Testis (tissue), 5 donors: ENCODE measurements at places on chromosomes 7 and 10.

GRCh38 chr10:42988517-42989395 is 88.1 kb upstream of the RET start:
- peak; percentile 91 for DNase-seq

- DNase-seq, result no peak
Observed at GRCh38 chr7:138207555-138207971, 131.3 kb downstream of the AKR1D1 start.

DNA sequence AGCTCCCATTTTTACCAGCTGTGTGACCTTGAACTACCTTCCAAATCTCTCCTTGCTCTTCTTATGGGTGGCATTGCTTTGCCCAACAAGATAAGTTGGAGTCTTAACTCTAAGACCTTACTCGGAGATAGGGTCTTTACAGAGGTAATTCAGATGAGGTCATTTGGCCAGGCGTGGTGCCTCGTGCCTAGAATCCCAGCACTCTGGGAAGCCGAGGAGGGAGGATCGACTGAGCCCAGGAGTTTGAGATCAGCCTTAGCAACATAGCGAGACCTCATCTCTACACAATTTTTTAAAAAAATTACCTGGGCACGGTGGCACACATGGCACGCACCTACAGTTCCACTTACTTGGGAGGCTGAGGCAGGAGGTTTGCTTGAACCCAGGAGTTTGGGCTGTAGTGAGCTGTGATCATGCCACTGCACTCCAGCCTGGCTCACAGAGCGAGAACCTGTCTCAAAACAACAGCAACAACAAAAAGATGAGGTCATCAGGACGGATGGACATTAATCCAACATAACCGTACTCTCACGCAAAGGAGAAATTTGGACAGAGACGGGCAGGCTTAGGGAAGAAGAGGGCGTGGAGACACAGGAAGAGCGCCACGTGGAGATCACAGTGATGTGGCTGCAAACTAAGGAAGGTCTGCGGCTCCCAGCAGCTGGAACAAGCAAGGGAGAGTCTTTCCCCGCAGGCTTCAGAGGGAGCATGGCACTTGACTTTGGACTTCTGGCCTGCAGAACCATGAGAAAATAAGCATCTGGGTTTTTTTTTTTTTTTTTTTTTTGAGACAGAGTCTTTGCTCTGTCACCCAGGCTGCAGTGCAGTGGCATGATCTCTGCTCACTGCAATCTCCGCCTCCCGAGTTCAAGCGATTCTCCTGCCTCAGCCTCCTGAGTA is 122.3 kb upstream of the CARD11 start:
- DNase-seq, result no peak

GRCh38 chr10:47376522-47377220 is 7.4 kb downstream of the ZNF488 start:
- no peak for DNase-seq

DNA sequence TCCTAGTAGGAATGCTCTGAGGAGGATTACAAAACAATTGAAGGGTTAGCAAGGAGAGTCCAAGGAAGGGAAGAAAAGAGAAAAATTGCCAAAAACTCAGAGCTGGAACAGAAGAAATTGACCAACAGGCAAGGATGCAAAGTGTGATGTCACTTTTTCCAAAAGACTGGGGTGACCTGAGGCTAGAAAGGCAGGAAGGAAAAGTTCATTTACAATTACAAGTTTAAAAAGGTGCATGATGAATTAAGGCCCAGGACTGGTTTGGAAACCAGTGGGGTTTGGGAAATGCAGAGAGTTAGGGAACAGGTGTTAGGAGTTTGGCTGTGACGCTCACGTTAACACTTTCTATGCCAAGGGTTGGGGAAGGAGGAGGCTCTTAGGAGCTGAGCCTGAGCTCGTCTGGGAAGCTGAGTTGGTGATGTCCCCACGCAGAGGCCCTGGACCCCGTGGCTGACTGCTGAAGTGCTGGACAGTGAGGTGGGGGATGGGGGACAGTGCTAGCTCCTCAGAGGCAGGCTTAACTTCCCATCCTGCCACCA is 92.6 kb upstream of the PODXL start:
- DNase-seq, result no peak

GRCh38 chr7:126378642-126379041 is 874.1 kb downstream of the GRM8 start:
- DNase-seq, result no peak

- no peak for DNase-seq
Observed at GRCh38 chr7:29499932-29500331, 63.7 kb upstream of the PRR15 start.

- DNase-seq, result no peak
Observed at GRCh38 chr7:129746857-129747529, 135.5 kb downstream of the NRF1 start.

- DNase-seq, result no peak
Observed at GRCh38 chr7:129975309-129975708, 22.5 kb upstream of the UBE2H start.

DNA sequence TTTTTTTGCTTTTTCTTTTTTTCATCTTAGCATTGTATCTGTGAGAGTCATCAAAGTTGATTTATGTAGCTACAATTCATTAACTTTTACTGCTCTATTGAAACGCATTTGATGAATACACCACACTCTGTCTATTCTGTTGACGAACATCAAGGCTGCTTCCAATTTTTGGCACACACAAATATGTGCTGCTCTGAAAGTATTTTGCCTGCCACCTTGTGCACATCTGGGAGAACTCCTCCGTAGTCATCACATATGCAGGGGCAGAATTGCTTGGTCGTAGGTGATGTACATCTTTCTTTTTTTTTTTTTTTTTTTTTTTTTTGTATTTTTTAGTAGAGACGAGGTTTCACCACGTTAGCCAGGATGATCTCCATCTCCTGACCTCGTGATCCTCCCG is 796.8 kb downstream of the KCNMA1 start:
- DNase-seq, result no peak

GRCh38 chr10:124539935-124540641 is 78.5 kb downstream of the LHPP start:
- peak; percentile 75 for DNase-seq

- no peak for DNase-seq
Observed at GRCh38 chr10:106746868-106747267, 417.6 kb downstream of the SORCS1 start.

DNA sequence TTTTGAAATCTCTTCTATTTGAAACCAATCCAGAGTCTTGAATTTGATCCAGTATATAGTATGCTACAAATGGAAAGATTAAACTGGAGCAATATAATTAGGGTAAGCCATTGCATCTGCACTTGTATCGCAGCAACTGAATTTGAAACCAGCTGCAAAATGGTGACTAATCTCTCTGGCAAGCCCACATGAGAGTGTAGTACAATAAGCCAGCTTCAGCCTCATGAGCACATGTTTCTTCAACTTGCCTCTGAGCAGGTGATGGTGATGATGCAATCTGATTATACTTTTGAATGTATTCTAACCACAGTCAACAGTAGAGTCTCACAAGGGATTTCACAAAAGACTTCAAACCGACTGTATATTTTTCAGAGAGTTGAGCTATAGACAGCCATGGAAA is 829 bp upstream of the RPA3 start:
- DNase-seq, result no peak

DNA sequence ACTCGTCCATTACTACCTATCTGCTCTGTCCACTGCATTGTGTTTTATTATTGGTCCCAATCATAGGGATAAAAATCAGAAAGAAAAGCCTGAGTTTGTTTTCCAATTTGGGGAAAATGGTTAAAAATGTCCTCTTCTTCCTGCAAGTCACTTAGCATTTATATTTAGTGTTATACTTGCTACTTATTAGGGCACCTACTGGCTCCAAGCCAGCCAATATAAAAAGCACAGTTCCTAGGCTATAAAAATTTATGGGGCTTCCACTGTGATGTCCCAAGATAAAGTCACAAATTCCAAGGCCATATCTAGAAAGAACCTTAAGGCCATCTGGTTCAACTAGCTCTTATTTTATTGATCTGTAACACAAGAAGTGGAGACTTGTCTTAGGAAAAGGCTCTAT is 3.2 kb downstream of the SLC35B4 start:
- DNase-seq, result no peak

DNA sequence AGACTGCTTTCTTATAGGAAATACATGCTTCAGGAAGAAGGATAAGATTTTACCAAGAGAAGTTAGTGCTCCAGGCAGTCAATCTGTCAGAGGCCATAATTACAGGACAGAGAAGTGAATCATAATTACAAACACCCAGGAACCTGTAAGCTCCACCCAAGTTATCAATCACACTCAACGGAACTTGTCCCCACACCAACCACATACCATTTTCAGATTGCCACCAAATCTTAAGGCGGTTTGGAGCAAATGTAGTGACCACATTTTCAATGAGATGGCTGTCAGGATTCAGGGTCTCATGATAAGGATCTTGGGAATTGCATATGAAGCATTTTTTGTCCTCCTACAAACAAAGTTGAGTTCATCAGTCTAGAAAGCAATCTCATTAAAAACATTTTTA is 4.8 kb downstream of the LAMB1 start:
- DNase-seq, result no peak

- no peak for DNase-seq
Observed at GRCh38 chr7:129531721-129532120, 29.4 kb downstream of the SMKR1 start.

GRCh38 chr10:132141526-132142395 is 45.0 kb upstream of the DPYSL4 start:
- DNase-seq, result no peak

GRCh38 chr10:28295336-28295735 is 7.5 kb downstream of the MPP7 start:
- no peak for DNase-seq

DNA sequence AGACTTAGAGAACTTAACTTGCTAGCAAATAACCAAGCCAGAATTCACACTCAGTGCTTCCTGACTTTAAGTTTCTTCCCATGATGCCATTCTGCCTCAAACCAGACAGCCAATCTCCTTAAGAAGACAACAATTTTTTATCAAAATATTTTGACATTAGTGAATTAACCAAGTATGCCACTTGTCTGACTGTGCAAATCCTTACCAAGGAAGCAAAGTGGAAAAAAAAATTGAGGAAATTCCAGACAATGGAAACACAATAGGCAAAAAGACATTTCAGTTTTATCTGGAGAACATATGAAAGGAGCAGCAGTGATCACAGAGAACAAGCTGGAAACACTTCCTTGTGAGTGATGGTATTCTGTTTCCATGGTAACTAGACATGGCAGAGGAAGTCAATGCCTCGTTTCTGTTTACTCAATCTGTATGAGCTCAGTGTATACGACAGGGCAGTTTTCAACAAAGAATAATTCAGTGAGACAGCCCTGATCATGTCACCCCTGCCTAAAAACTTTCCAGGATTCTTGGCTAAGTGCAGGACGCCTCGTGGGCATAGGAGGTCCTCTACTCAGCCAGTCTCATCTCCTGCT is 114.2 kb downstream of the DYNC1I1 start:
- no peak for DNase-seq

DNA sequence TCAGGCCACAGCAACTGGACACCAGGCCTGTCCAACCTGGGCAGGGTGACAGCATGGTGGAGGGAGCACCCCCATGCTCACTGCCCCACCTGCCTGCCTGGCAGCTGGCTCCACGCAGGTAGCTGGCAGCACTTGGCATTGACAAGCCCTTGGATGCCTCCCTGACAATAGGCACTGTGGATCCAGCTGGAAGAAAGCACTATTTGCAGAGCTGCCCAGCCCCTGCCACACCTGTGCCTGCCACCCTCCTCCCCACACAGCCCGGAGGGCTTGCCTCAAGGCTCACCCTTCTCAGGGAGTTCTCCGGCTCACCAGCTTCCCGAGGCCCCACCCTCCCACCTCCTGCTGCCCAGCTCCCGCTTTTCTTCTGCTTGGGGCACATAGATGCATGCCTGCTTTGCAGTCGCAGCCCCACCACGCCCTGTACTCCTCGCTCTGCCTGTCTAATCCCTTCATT is 160.1 kb downstream of the NEURL1 start:
- DNase-seq, result no peak

- DNase-seq, result no peak
Observed at GRCh38 chr10:127549009-127549408, at the start of gene NPS. TSS of gene NPS (plus strand) at chr10:127549309. CDS start at chr10:127549369, 60 bp downstream.

DNA sequence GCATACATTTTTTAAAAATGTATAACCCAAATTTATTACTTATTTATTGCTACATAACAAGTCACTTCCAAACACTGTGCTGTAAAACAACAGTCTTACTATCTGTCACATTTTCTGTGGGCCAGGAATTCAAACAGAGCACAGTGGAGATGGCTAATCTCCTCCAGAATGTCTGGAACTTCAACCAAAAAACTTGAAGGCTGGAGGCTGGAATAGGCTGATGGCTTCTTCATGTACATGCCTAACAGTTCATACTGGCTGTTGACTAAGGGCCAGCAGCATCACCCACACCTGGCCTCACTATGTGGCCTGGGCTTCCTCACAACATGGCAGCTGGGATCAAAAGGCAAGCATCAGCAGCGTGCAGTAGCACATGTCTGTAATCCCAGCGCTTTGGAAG is 92.4 kb upstream of the KMT2E start:
- DNase-seq, result no peak

- DNase-seq, result no peak
Observed at GRCh38 chr7:134468475-134468874, 9.6 kb upstream of the AKR1B1 start.

DNA sequence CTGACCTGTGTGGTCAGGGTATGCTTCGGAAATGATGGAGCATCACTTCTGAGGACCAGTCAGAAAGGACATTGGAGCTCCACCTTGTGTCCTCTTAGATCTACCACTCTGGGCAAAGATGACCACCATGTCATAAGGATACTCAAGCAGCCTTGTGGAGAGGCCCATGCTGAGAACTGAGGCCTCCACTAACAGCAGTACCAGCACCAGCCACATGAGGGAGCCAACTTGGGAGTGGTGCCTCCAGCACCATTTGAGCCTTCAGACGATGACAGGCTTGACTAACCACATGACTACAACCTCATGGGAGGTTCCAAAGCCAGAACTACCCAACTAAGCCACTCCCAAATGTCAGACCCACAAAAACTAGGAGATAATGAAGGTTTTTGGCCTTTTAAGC is 116.0 kb downstream of the NPTX2 start:
- DNase-seq, result peak; percentile 74

- DNase-seq, result no peak
Observed at GRCh38 chr10:71124921-71125748, 87.2 kb upstream of the UNC5B start.

DNA sequence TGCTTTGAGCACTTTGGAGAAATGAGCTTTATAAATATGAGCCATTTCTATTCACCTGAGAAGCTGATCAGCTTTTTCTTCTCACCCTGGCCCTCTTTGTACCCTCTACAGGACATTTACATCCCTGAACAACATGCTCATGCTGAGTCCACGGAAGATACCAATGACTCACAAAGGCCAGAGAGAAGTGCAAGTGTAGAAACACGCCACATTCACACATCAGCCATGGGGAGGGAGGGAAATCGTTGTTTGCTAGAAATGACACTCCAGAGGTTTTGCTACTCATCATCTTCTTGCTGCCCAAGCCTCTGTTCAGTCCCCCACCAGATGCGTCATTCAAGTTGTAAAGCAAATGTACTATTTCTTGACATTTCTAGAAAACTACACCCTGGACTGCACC is 2.8 kb upstream of the UCN3 start:
- DNase-seq, result no peak
